ENCODE measurements at places on chromosomes 3 and 15.
A peak's percentile ranks its signal among the peaks of the same experiment; 100 is the strongest.

- peak; percentile 33 for DNase-seq
These were observed 35.2 kb downstream of the NCEH1 start for GRCh38 chr3:172675441-172676193.

DNA sequence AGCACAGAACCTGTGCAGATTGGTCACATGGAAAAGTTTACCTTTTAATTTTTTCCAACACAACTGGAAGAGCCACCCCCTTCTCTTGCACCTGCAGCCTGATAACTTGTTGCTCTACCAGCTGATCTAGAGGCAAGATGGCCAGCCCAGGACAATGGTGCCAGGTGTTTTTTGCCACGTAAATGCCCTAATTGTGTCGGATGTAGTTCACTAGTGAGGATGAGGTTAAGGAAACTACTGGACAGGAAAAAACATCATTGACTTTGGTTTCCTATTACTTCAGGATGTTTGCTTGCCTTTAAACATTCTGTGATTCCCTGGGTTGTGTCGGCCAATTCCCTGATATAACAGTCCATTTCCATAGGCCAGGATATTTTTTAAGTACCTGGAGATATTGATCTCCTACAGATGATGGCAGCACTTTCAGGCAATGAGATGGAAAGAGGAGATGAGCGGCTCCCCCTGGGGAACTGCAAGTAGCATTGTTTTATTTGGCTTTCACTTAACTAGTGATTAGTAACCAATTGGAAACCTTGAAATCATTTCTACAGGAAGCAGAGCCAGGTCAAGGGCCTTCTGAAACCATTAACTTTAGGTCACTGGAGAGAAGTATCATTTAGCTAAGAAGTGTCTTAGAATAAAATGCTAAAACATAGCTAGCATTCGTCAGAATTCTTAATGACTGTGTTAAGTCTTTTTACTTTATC lies 72.5 kb downstream of the OSBPL10 start:
- DNase-seq: no peak

DNA sequence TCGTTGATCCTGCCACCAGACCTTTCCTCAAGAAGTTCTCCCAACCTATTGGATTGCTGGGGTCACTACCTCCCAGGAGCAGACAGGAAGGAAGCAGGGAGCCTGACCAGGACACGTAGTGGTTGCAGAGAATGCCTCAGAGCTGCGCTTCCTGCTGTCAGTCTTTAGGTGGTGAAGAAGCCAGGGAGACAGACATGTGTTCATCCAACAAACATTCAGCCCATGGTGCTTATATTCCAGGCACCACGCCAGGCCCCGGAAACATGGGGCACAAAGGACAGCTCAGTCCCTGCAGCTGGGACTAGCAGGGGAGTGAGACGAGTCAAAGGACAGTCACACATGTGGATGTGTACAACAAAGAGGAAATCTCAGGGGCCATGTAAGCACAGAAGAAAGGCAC lies 26.0 kb upstream of the CORO2B start:
- no peak for DNase-seq

- no peak for DNase-seq
These were observed 340.9 kb upstream of the NR2E3 start for GRCh38 chr15:71469413-71469812.

DNA sequence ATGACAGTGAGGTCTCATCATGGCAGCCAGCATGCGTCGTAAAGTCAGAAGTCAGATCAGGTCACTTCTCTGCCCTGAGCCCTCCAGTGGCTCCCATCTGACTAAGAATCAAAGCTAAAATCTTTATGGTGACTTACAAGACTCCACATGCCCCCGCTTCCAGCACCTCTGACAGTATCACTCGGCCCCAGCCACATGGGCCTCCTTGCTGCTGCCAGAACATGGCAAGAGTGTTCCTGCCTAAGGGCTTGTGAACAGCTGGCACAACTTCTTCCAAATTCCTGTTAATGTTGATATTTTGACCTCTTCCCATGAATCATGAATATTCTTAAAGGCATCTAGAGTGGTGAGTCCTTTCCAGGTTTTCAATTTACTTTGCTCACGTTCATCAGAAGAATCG lies 20.5 kb downstream of the POLR2M start:
- DNase-seq: no peak

- no peak for DNase-seq
These were observed 132.1 kb downstream of the SPATA16 start for GRCh38 chr3:173008978-173009377.

GRCh38 chr3:126129398-126129891 lies 45.5 kb upstream of the SLC41A3 start:
- DNase-seq: no peak

DNA sequence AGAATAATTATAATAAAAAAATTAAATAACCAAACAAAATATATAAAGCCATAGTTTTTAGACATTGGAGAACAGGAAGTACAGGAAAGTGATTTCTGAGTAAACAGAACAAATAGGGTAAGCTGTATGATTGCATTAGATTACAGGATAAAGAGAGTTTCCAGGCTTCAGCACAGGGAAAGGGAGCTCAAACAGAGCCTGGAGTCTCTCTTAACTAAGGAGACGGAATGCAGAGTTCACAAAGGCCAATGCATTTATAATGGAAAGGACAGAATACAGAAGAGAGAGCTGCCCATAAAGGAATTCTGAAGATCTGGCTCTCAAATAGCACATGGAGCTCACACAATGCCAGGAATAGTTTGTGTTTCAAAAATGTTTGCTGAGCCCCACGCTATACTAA lies 42.0 kb upstream of the OTOL1 start:
- DNase-seq: no peak

DNA sequence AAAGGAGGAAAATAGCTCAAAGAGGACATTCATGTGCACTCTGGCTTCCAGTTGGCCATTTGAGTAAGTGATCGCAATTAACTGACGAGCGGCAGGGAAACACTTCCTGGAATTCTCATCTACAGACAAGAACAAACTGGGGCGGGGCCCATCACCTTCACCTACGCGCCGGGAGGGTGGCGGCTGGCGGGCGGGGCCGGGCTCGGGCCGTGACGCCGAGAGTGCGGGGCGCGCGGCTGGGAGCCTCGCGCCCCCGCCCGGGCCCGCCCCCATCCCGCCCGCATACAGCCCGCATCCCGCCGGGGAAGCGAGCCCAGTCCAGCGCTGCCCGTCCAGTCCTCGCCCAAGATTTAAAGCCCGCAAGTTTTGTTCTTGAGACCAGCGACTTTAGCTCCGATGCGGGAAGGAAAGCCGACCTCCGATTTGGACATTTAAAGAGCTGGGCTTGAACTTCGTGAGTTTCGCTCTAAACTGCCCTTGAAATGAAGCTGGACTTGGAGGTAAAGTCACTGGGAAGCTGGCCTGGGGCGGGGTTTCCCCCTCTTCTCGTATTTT lies at the start of gene B3GNT5:
Gene B3GNT5, plus strand, starts transcription at position 281 of the 555 bp plus-strand sequence. CDS start 16,546 bp downstream, outside the sequence.
- DNase-seq: no peak

DNA sequence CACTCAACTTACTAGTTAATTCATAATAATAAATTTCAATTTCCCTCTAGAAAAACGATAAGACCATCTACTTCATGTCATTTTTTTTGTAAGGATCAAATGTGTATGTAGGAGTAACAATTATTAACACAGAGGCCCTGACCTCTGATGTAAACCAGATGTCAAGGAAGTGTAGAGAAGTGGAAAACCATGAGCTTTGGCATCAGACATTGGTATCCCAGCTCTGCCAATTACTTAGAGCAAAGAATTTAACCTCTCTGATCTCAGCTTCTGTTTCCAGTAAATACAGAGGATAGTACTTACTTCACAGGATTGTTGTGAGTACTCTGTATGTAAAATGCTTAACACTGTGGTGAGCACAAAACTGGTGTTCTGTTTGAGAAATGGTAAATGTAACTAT lies 17.5 kb downstream of the AQR start:
- no peak for DNase-seq

DNA sequence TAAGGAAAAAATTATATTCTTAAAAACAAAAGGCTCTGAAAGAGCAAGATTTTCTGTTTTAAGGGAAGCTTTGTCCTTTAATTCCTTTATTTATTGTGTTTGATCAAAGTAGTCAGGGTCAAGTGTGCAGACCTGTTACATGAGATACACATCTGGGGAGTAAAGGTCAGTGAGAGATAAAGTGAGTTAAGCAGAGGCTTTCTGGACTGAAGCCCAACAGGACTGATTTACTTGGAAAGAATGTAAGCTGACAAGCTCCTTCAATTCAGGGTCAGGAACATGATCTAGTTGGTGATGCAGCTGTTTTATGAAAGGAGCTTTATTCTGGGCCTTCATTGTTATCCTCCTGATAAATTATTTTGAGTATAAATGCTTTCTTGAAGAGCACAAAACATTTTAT lies 20.7 kb upstream of the OTOL1 start:
- DNase-seq: no peak

DNA sequence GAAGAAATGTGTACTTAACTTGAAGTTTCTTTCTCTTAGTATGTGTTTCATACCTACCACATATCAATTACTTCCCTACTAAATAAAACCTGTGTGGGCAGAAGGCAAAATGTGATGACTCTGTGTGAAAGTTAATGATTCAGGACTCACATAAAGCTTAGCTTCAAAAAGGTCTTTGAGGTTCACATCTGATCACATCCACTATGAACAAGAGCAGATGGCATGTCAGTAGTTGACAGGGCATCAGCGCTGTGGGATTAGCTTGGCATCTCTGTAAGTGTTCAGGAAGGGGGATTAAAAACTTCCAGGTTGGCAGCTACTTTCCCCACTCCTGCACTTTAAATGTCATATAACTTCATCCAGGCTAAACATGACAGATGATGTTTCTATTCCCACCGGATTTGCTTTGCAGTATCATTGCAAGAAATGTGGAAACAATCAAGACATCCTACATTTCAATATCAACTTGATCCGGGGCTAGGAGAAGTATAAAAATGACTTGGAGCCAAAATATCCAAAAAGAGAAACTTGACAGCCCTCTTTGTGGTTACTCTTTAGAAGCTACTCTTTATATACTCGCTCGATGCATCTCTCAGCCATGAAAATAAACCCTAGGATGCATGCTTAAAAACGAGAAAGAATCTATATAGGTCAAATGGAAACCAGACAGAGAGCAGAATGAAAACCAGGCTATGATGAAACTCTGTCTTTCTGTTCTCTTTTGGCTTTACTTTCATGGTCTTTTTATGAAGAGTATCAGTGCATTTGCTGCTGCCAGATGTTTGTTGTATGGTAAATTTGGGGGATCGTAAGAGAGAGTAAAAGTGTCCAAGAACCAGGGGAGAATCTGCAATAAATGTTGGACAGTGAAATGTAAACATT lies 273.1 kb upstream of the ALCAM start:
- no peak for DNase-seq

- DNase-seq: no peak
These were observed 32.3 kb downstream of the RNU5B-1 start for GRCh38 chr15:65336493-65337435.

DNA sequence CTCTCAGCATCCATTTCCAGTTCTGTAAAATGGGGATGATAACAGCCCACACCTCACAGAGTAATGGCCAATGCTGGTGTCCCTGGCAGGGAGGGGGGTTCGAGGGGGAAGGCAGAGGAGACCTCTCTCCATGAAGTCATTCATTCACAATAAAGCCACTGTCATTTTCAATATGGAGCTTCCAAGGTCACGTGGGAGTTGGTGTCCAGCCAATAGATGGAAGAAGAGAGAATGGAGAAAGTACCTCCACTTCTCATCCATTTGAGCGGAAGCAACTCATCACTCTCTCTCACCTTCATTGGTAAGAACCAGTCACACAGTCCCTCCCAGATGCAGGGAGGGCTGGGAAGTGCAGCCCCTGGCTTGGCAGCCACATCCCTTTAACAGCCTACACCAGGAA lies 14.9 kb upstream of the RBSN start:
- no peak for DNase-seq

DNA sequence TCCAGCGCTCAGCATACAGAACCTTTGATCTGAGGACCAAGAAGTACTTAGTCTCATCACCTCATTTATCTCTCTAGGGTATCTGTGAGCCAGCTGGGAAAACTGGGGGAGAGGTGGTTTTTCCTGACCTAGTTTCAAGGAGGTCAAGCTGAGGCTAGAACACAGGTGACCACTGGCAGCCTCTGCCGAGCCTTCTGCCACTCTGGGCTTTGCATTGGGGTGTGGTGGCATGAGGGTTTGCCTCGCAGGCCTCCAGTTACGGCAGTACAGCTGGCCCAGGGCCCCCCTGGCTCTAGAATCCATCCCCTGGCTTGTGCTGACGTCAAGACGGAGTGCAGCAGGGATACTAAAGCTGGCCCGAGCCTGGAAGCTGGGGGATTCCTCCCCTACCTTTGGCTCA lies 34.7 kb upstream of the CDCP1 start:
- DNase-seq: no peak

- no peak for DNase-seq
These were observed 108.0 kb upstream of the PRR20G start for GRCh38 chr3:127395663-127396355.

DNA sequence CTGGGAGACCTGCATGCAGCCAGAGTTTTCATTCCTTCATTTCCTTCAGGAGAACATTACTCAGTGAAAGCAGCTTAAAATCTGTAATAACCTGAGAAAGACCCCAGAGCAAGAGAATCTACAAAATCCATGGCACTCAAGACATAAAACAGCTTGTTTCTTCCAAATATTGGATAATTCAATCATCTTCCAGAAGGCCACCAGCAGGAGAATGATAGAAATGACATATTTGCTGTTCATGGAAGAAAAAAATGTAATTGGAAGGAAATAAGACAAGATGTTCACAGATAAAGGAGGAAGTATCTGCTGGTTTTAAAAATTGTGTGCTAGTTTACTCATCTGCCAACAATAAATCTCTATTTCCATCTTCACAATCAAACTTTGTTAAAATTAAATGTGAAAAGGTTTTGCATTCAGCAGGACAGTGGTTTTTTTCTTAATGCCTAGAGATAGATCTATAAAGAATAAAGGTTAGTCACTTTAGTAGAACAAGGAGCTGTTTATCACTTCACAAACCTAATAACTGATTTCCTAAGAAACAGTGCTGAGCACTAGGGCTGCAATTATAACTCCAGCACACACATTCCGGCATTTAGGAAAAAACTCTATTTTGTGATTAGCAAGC lies 530.8 kb downstream of the NSUN3 start:
- no peak for DNase-seq

DNA sequence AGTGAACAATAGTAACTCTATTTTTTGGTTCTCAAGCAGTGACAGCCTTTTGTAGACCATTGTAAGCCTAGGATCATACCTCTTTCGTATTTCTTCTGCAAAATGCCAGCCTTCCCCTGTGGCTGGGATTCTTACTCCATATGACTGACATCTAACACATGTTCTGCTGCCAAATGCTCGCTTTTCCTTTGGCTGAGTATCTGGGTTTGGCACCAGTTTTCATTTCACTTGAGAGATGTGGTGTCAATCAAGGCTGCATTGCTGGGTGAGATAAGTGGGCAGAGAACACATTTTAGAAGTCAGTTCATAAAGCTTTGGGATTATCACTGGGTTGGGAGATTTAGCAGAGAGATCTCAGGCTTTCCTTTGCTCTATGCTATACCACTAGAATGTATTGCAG lies 514.7 kb upstream of the SGO1 start:
- no peak for DNase-seq

- DNase-seq: no peak
These were observed 127.9 kb downstream of the DMXL2 start for GRCh38 chr15:51494411-51495314.
